ENCODE measurements at places on chromosomes 5 and 9. TPM values are rescaled to one million over a fixed set of nuclear protein-coding genes. Genes with fewer than 3 reads are reported as not detected.

- no peaks in the 10 kb centered on the region for H3K27me3 ChIP-seq
- no peak overlapping the region for H3K27ac ChIP-seq
- H3K4me3 ChIP-seq = no peak overlapping the region
- DNase-seq = no peak
- no peaks in the 10 kb centered on the region for H3K4me1 ChIP-seq
These were observed 149.3 kb upstream of the POU5F2 start for GRCh38 chr5:93890657-93891056.

GRCh38 chr9:17031546-17031945 is 103.3 kb upstream of the CNTLN start:
- H3K27ac ChIP-seq = no peak overlapping the region
- no peak overlapping the region for H3K4me3 ChIP-seq
- no peaks in the 10 kb centered on the region for H3K36me3 ChIP-seq
- H3K4me1 ChIP-seq = no peaks in the 10 kb centered on the region

Gene FOCAD
- polyA plus RNA-seq = 42.5 TPM

Gene MRPL36
- polyA plus RNA-seq = 40.3 TPM

Gene PCDHA9
- polyA plus RNA-seq = 0.11 TPM

Data from spinal cord (tissue), 10 donors.